ENCODE measurements at places on chromosomes 5 and 9.

DNA sequence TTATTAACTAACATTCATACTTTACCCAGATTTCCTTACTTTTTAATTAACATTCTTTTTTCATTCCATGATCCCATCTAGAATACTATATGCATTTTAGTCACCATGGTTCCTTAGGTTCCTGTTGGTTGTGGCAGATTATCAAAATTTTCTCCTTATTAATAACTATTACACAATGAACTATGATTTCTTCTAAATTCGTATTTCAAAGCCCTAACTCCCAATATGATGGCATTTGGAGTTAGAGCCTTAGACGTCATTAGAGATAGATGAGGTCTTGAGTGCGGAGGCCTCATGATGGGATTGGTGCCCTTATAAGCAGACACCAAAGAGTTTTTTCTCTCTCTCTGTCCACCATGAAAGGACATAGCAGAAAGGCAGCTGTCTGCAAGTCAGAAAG lies 485.4 kb downstream of the TLR4 start:
- DNase-seq = no peak

DNA sequence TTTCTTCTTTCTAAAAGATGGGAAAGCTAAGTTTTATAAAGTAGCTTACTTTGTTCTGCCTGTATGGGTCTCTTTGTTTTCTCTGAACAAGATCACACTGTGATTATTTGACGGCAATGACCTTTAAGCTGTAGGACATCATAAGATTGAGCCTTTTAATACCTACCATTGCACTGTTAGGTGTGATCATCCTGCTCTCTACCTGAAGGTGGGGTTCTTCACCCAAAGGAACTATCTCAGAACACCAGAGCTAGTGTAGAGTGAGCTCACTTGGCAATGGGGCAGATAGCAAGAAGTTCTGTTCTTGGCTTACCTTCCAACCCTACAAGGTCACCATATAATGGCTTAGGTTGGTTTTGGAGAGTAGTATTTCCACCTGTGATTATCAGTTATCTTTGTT lies 200.2 kb downstream of the SPATA31D1 start:
- no peak for DNase-seq

DNA sequence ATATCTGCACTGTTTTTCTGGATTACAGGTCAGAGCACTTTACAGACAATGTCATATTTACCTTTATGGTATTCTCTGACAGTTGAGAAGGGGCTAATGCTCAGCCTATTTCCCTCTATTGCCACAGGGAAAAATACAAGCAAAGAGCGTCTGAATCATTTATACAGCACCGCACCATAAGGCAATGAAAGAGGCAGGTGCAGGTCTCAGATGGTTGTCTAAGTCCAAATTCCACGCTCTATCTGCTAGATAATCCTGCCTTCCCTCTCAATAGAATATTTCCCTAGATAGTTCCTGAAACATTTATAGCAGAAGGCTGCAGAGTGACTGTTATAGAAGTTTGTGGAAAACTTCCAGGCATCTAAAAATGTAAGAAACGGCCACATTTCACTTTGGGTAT lies 446.1 kb upstream of the CDH6 start:
- no peak for DNase-seq

DNA sequence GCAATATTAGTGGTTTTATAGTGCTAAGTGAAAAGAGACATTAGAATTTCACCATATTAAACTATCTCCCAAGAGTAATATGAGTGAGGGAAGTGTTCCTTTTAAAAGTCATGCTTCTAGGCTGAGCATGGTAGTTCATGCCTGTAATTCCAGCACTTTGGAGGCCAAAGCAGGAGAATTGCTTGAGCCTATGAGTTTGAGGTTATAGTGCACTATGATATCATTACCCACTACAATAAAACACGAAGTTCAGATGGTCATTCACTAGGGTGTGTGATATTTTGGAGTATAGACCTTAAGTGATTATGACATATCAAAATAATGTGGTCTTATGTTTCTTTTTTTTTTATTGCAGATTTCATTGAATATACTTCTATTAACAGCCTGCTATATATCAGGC lies 6.7 kb downstream of the KIF2A start:
- DNase-seq = no peak

DNA sequence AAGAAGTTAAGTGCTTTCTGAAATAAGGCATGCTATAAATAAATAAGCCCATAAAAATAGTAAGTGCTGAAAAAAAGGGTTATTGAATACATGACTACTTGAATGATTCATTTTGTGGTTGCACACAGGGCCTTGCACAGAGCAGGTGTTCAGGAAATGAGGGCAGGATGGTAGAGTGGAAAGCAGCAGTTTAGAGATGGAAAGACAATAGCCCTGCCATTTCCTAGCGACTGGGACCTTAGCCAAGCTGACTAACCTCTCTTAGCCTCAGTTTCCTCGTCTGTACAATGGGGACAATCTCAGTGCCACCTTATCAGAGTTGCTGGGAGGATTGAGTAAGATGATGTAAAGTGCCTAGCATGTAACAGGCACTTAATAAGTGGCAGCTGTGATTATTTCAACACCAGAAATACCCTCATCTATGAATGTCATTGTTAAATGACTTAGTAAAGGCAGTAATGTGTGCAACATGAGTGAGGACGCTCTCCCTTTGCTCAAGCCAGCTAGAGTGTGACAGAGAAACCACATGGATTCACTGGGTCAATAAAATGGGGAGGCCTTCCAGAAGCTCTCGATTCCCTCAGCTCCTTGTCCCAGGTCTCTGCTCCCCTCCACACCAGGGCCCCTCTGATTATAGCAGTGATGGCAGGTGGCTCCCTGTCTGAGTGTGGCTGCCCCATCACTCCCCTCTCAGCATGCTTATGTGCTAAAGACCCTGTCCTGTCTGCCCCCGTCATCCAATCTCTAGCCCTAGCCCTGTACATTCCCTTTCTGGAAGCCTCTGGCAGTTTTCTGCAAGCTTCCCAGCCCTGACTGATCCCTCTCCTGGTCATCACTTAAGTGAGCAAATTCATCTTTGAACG lies 16.0 kb upstream of the PHF19 start:
- DNase-seq = no peak

DNA sequence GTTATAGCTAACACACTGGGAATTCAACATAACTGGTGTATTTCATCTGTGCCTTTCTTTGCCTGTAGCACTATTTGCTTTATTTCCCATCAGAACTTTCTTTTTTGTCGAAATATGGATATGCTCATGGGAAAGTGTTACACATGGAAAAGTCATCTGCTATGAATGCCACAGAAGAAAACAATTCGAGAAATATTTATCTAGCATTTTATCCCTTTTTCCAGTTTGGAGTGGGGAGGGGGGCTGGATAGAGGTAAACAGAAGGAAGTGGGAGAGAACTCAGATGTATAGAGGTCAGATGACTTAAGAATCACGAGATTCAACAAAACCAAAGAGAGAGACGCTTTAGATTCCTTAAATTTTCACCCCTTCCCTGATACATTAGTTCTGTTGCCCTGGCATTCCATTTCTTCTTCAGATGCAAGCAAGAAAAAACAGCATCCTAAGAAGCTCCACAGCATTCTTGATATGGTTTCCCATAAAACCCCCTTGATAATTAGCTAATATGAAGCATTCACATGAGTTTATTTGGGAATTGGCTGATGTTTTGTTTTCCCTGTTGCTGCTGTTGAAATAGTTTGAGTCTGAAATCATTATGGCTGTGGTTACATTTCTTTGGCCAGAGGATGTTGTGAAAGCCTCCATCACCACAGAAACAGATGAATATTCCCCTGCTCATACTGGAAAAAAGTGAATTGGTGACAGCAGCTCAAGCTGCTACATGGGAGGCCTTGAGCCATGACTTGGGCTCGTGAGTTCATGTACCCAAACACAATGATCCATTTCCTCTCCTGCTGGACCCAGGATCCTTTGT lies 335.8 kb upstream of the DAB2 start:
- peak; percentile 82 for DNase-seq

DNA sequence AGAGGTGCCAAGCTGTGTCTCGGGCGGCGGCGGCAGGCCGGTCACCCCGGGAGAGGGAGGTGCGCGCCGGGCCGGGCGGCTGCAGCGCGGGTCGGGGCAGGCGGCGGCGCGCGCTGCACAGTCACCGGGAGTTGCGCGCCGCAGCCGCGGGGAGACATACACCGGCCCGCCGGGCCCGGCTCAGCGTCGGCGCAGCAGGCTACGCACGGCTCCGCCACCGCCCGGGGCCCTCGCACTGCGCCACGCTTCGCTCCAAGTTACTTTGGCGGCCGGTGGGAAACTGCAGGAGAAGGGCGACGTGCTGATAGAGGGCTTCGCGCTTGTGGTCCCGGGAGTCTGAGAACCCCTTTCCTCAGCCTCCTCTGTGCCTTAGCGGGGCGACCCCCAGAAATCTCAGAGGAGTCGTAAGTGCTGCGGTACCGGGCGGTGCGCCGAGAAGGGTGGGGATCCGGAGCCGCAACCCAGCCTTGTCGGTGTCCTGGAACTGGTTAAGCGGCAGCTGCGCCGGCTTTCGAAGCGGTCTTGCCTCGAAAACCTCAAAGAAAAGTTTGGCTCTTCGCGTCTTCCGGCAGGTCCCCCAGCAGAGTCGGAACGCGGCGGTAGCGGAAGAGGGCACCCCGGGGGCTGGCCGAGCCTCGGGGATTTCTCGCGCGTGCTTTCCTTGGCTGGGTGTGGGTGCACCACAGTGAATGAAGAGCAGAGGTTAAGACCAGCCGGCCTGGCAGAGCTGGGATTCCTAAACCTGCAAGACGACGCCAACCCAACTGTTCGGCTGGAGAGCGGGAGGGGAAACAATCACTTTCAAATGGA lies at the start of gene EFNA5:
Gene EFNA5, minus strand, starts transcription at position 6 of the 810 bp plus-strand sequence.
- DNase-seq = no peak

GRCh38 chr5:73945505-73945904 lies 319.5 kb downstream of the ARHGEF28 start:
- peak; percentile 16 for DNase-seq

DNA sequence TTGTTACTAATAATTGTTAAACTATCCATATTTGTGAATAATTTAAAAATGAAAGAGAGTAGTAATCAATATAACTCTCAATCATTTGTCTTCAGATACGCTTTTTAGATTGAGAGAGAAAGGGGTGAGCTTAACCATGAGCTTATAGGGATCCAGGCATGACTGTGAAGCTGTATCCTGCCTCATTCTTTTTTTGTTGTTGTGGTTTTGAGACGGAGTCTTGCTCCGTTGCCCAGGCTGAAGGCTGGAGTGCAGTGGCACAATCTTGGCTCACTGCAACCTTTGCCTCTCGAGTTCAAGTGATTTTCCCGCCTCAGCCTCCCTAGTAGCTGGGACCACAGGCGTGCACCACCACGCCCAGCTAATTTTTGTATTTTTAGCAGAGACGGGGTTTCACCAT lies 44.0 kb downstream of the NIPAL4 start:
- DNase-seq = no peak

- DNase-seq = peak; percentile 21
Measured at GRCh38 chr5:16616536-16617273, at the start of gene RETREG1. Gene RETREG1, minus strand, starts transcription at chr5:16616997. Its CDS starts 26 bp downstream, at chr5:16616971.

GRCh38 chr5:882253-883183 lies 10.1 kb downstream of the BRD9 start:
- no peak for DNase-seq

GRCh38 chr5:170691657-170692056 lies 91.9 kb upstream of the GABRP start:
- no peak for DNase-seq

- DNase-seq = no peak
Measured at GRCh38 chr9:16062542-16063240, 509.8 kb downstream of the CCDC171 start.

DNA sequence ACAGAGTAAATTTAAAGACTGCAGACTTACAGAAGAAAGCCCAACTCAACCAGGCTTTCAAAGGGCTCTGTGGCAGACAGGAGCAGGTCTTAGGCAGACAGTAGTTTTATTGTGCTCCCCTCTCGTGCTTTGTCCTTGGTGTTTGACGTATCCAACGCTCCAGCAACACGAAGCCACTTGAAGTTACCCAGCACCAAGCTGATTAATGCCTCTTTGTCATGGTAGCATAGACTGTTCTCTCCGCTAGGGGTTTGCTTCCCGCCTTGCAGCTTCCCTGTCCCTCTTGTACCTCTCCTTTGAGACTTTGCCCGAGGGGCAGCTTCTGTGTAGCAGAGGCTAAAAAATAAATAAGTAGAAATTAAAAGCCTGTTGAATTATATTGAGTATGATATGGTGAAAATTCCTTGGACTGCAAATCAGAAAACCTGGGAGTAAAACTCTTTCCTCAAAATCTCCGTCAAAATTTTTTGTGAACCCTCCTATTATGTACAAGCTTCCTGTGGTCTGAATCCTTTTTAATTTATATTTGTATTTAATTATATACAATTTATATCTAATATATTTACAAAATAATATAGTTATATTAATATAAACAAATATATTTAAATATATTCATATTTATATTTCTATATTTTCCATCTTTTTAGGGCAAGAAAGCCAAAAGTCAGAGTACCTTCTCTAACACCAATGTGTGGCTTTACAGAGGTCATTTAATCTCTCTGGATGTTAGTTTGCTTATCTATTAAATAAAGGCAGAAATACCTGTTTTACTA lies 405.4 kb downstream of the DMAC1 start:
- DNase-seq = no peak

DNA sequence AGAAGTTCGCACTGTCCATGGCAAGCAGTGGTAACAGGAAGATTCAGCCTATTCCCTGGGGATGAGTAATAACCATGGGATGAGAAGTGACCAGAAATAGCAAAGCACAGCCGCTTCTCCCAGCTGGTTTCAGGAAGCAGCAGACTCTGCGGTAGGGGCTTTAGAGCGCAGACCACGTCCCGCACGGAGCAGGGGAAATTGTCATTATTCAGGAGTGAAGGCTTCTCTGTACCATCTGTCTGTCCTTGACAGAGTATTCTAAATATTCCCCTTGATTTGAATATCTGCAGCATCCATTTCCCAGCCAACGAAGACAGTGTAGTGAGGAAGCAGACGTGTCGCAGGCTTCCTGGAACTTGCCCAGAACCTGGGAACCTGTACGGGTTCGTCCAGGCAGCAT lies 159.6 kb downstream of the NXNL2 start:
- DNase-seq = no peak

GRCh38 chr5:97136475-97136874 lies 5.9 kb downstream of the LIX1 start:
- no peak for DNase-seq

- peak; percentile 80 for DNase-seq
Measured at GRCh38 chr5:136424835-136425584, 59.7 kb upstream of the TRPC7 start.

DNA sequence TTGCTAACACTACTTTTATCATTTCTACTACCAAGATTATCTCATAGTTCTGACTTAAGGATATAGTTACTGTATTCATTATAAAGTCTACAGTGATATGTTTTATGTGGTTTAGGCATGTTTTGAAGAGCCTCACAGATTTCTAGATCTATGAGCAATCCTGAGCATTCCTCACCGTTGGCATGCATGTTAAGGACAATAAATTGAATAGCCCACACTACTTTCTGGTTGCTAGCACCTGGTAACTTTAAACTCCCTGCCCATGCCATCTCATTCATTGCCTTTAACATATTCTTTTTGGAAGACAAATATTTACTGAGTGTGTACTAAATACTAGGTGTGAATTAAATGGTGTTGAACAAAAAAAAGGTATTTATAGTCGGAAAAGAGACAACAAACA lies 868.1 kb upstream of the CDH9 start:
- no peak for DNase-seq

- DNase-seq = no peak
Measured at GRCh38 chr9:113646491-113646890, 183.0 kb downstream of the RGS3 start.

Measured in NCI-H460 (cell line).